Cardiac septum (tissue), 1 donor: ENCODE measurements at places on chromosomes 12 and 14.

DNA sequence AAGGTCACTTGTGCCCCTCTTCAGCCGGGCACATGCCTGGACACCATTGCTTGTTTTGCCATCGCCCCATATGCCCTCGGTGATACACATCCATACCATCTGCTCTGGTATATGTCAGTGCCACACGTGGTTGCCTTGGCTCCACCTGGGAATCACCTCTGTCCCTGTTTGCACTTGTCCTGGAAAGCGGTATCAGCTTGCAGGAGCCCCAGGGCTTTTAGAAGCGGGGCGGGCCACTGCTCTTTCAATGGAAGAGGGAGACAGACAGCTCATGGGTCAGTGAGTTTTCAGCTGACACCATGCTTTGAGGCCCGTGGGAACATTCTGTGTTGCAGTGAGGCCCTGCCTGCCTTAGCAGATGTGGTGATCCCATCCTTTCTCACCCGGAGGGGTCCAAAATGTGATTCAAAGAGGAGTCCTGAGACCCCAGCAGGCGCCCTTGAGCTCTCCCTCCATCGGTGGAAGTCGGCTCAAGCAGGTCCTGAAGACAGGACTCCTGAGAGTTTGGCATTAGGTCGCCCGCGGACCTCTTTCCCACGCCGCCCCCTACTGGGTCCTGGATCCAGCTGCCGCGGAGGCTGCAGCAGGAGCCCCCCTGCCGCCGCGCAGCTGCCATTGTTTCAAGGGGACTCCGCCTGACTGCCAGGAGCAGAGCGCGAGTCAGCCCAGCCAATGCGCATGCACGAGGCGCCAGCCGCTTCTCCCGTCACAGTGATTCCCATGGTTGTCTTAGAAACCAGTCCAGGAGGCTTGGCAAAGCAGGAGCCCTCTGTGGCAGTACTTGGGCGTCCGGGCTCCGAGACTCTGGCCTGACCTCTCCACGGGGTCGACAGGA lies 773.2 kb upstream of the ALG10B start:
- no peak for DNase-seq

DNA sequence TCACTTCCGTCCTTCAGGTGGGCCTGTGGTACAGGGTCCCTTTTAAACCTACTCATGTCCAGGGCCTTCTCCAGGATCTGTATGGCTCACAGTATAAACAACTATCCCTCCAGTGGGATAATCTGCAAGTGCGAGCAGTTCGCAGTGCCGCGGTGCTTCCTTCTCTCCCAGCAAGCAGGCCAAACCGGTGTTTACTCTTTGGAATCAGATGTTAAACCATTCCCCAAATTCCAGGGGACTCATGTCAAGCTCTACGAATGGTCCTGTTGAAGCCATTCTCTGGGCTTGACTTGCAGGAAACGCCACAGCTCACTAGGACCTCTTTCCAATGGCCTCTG lies 59.6 kb downstream of the OR11H12 start:
- no peak for DNase-seq

GRCh38 chr14:85688006-85688405 lies 158.1 kb downstream of the FLRT2 start:
- DNase-seq = no peak

GRCh38 chr12:96302687-96303310 lies 97.4 kb downstream of the CDK17 start:
- DNase-seq = no peak

DNA sequence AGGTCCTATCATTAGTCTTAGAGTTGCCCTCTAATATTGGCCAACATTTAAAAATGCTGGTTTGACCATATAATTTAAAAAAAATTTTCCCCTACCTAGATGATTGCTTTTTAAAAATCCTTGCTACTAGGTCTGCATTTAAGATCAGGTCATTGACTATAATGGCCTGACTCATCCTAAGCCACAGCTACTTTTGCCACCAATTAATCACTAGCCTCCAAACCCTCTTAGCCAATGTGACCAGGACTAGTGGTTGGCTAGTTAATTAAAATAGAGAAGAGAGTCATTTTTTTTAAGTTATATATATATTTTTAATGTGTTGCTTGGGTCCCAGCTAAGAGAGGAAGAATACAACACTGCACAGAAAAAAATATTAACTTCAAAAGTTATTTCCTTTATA lies 57.5 kb downstream of the SOS2 start:
- DNase-seq = no peak

GRCh38 chr14:99619835-99620834 lies 16.1 kb upstream of the CCDC85C start:
- DNase-seq = no peak

- no peak for DNase-seq
Observed at GRCh38 chr14:59239022-59239421, 50.6 kb downstream of the DAAM1 start.

GRCh38 chr12:20028033-20028432 lies 340.3 kb upstream of the PDE3A start:
- no peak for DNase-seq

- no peak for DNase-seq
Observed at GRCh38 chr14:105299654-105300541, 903 bp downstream of the BRF1 start.

- peak; percentile 29 for DNase-seq
Observed at GRCh38 chr14:68568907-68569897, 223.7 kb downstream of the ZFP36L1 start.

DNA sequence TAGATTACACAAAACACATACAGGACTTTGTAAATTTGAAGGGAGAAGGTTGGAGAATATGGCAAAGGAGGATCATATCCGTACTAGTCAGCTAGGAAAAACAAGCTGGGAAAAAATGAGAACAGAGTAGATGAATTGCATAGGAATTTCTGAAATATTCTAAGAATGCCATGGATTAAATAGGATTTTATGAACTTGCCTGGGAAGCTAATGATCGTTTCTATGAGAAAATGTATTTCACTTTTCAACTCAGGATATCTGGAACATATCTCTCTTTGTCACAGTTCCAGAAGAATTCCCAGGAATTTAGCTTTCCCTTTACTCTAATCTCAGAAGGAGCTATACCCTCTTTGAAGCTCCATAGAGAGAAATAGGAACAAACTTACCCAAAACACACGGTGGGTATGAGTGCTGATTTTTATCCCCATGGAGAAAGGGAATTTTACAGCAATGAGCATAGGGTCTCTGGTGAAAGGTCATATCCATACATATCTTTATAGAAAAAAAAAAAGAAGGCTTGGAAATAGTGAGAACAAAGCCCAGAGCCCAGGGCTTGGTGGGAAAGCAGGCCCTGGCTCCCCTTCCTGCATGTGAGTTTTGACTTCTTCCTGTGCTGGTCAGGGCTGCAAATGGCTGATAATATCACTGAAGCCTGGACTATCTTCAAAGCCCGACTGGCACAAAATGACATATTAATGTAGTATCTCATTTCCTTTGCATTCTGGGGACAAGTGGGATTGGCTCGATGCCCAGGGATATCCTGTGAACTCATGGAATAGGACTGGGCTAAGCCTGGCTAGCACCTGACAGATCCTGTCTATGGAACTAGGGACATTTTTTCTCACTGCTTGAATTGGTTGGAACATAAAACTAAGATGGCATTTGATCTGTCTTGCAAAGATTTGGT lies 136.3 kb downstream of the AEBP2 start:
- DNase-seq = peak; percentile 81

DNA sequence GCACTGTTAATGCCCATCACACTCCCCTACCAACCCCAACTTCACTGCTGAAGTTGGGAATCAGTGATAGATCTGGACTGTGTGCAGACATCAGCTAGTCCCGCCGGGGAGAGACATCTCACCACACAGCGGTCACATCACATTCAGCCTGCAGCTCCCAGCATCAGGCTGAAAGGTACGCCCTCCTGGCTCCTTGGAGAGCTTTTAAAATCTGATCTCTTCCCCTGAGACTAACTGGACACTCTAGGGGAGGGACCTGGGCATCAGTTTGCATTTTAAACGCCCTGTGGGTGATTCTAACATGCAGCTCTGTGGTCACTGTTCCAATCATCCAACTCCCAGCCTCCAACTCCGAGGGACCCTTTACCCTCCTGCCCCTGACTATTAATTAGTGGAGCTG lies 58.4 kb downstream of the CCDC85C start:
- no peak for DNase-seq

- no peak for DNase-seq
Observed at GRCh38 chr12:58671196-58671595, 249.1 kb downstream of the LRIG3 start.

GRCh38 chr14:68239988-68240771 lies 420.6 kb downstream of the RAD51B start:
- DNase-seq = no peak

- DNase-seq = no peak
Observed at GRCh38 chr12:120209851-120210250, 8.9 kb upstream of the RPLP0 start.

DNA sequence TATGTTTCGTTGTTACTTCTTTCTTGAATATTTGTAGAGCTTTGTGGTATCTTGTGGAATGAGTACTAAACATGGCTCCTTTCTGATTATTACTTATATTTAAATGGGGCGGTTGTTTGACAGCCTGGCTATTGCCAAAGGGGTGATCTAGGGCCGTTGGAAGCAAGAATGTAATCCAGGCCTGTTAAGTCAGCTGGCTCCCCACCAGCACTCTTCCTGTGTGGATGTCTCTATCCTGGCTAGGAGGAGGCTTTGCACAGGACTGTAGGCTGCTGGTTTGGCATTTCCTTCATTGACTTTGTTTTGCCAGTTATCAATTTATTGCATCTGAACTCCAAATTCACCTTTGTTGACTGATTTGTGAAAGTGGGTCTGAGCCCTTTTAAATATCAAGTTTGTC lies 5.6 kb downstream of the FAM234B start:
- no peak for DNase-seq

- DNase-seq = no peak
Observed at GRCh38 chr12:12025799-12026386, 44.8 kb upstream of the BCL2L14 start.

DNA sequence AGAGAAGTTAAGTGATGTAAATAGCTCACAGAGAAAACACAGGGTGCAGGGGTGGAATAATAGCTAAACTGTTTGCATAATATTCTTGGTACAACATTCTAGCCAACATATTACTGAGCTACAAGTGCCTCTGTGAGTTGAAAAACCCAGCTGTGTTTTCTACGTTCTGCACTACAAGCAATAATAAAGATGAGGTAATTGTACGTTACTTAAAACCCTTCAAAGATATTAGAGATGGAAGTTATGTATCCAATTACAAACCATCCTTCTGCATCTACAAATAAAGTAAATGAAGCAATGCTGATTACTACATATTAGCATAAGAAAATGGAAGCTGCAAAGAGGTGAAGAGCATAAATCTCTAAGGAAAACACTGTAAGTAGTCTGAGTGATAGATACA lies 271.4 kb downstream of the SSPN start:
- DNase-seq = no peak
